ENCODE measurements at places on chromosomes 6 and 20.
A peak's percentile ranks its signal among the peaks of the same experiment; 100 is the strongest.

- DNase-seq, result no peak
Measured at GRCh38 chr6:18154507-18155149, at the start of gene TPMT. TPMT (minus strand) TSS chr6:18155077; CDS start chr6:18149127, 5,950 bp downstream.

- DNase-seq, result no peak
Measured at GRCh38 chr6:25606151-25606550, 45.9 kb upstream of the SCGN start.

DNA sequence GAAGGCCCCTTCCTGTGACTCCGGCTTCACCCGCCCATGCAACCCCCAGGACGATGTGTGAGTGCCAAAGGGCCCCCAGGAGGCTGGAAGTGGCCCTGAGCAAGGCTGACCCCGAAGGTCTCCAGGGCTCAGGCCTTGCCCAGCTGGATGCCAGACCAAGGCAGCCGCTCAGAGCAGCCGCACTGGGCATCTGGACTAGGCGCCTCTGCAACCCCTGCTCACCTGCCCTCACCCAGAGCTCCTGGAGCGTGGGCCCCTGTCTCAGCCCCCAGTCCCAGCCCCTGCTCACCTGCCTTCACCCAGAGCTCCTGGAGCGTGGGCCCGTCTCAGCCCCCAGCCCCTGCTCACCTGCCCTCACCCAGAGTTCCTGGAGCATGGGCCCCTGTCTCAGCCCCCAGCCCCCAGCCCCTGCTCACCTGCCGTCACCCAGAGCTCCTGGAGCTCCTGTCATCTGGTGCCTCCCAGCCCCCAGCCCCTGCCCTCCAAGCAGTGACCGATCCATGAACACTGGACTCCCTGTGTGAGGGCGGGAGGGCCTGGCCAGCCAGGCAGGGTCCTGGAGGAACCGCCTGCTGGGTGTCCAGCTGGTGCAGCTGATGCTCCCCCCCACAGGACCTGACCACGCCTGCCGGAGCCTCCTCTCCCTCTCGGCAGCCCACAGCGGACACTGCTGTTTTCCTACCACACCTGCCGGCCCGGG is 1.1 kb downstream of the SRMS start:
- DNase-seq, result no peak

GRCh38 chr6:85866370-85866730 is 223.7 kb upstream of the SYNCRIP start:
- DNase-seq, result no peak

GRCh38 chr6:41453244-41453643 is 92.9 kb upstream of the FOXP4 start:
- no peak for DNase-seq

GRCh38 chr6:27604986-27605385 is 132.1 kb upstream of the ZNF184 start:
- no peak for DNase-seq

GRCh38 chr20:8254911-8255582 is 123.0 kb downstream of the PLCB1 start:
- no peak for DNase-seq

GRCh38 chr6:142888456-142888855 is 56.5 kb downstream of the HIVEP2 start:
- DNase-seq, result no peak

DNA sequence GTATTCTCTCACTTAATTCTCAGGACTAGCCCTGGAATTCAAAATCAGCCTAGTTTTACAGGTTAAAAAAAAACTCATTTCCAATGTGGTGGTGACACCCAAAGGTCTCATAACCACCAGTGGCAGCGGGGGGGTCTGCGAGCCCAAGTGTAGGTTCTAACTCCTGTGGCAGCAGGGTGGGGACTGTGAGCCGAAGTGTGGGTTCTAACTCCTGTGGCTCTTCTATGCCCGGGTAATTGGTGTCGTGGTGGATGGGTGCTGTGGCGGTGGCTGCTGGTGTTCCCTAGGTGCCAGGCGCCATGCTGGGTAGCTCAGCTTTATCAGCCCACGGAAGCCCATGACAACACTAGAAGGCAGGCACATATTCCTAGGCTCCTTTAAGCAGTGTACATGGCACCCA is 4.9 kb upstream of the ANKRD60 start:
- DNase-seq, result no peak

DNA sequence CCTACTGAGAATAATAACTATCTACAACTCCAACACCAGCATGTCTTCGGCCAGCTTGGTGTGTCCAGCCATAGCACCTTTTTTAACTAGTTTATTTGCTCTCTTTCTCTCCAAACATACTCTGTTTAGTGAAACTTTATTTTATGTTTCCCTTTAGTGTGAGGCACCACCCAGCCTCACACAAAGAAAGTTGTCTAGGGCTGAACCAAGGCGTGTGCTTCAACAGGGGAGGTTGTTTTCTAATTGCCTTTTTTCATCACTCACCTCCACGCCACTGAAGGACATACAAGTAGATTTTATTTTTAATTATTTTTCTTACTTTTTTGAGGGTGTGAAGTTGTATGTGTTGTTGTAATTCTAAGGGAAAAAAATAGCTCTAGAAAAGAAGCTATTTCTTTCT is 125.6 kb upstream of the MARCKS start:
- no peak for DNase-seq

GRCh38 chr6:117504478-117505144 is 22.1 kb downstream of the DCBLD1 start:
- DNase-seq, result no peak

- no peak for DNase-seq
Measured at GRCh38 chr6:136767570-136768309, 24.5 kb downstream of the MAP3K5 start.

DNA sequence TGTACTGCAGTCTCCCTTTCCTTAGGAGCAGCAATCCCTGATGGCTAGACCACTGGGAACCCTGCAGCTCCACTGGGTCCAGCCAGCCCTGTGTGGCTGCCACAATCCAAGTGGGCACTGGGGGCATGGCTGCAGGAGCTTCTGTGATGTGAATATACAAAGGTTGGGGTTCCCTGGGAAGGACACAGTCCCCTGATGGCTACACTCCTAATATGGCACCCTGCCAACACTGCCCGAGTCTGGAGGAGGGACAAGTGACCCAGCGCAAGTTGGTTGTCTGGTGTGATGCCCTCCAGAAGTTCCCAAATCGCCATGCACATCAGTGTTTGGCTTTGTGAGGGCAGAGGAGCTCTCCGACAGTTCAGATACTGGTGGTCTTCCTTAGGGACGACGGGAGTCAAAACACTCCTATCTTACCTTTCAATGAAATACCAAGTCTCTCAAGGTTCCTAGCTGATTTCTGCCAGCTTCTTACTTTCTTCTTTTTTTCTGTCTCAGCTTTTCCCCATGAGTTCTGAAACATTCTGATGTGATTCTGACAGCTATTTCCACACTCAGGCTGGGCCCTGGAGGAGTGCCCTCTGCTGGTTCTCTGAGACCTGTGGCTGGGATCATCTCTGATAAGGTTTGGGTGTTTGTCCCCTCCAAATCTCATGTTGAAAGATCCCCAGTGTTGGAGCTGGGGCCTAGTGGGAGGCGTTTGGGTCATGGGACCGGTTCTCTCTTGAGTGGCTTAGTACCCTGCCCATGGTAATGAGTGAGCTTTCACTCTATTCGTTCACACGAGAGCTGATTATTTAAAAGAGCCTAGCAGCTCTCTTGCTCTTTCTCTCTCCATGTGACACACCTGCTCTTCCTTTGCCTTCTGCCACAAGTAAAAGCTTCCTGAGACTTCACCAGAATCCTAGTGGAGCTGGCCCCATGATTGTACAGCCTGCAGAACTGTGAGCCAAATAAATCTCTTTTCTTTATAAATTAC is 15.5 kb upstream of the ZFP57 start:
- DNase-seq, result no peak

GRCh38 chr6:112188906-112189305 is 65.5 kb downstream of the LAMA4 start:
- DNase-seq, result no peak

GRCh38 chr6:105424175-105424783 is 21.4 kb upstream of the PREP start:
- peak; percentile 39 for DNase-seq

DNA sequence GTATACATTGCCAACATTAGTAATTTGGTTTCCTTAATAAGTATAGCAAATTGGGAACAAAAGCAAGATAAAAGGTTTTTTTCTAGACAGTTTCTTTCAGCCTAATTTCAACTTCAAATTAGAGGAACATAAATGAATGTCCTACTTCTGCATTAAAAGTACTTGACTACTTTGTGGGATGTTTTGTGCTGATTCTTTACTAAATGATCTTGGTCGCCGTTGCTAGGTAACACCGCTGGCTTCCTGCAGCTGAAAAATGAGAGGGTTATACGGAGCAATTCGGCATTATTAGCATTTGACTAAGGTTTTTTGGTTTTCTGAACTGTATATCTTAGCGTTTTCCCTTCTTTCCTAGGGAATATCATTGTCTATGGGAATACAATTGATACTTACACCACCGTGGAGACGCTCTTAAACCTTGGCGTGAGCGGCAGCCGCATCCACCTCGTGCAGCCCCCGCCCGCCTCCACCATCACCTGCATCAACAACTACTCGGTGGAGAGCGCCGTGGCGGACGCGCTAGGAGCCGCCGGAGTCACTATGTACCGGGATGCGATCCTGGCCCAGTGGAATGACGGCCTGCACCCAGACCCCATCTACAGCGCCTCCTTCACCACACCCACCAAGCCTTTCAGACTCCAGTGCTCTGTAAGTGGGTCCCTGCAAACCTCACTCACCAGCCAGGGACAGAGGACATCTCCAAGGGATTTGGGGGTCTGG is 90.9 kb upstream of the INSM1 start:
- no peak for DNase-seq

- no peak for DNase-seq
Measured at GRCh38 chr6:136171231-136171630, 78.9 kb downstream of the MTFR2 start.

DNA sequence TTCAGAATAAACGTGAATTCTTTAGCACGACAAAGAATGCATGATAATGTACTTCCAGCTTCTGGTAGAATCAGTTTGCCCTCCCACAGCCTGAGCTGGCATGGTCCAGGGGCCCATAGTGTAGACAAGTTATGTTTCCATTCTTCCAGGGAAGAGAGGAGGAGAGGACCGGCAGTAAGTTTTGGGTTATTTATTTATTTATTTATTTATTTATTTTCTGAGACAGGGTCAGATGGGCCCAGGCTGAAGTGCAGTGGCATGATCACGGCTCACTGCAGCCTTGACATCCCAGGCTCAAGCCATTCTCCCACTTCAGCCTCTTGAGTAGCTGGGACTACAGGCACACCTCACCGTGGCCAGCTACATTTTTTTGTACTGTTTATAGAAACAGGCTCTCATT is 4.7 kb downstream of the GABRR1 start:
- DNase-seq, result no peak

GRCh38 chr20:63268671-63269439 is 3.8 kb upstream of the ARFGAP1 start:
- DNase-seq, result no peak

- no peak for DNase-seq
Measured at GRCh38 chr6:160329188-160329587, 19.0 kb upstream of the SLC22A3 start.

GRCh38 chr6:41462033-41462432 is 84.1 kb upstream of the FOXP4 start:
- no peak for DNase-seq

- no peak for DNase-seq
Measured at GRCh38 chr6:161266513-161267230, 7.2 kb downstream of the AGPAT4 start.

- DNase-seq, result no peak
Measured at GRCh38 chr6:137995371-137995770, 111.8 kb downstream of the PERP start.

DNA sequence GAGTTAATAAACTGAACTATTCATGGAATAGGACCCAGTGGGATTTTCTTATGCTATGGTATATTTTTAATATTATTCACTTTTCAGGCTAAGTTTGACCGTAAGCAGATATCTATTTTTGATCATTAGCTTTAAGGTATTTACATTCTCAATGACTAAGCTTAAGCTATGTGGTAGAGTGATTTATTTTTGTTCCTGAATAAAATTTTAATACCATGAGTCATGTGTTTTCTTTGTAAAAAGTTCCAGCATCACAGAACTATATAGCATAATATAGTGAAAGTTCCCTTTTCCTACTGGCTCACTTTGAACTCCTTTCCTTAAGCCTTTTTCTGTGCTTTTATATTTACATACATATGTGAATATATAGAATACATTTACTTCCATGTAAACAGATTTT is 75.8 kb downstream of the BCKDHB start:
- no peak for DNase-seq

DNA sequence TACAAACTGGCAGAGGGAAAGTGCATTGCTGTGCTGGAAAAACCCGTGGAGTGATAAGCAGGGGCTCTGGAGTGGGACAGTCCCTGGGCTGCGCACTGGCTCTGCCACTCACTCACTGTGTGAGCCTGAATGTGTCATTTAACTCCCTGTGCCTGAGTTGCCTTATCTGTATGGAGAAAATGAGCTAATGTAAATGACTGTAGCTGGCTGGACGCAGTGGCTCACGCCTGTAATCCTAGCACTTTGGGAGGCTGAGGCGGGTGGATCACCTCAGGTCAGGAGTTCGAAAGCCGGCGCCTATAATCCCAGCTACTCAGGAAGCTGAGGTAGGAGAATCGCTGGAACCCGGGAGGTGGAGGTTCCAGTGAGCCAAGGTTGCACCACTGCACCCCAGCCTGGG is 18.4 kb upstream of the RPN2 start:
- no peak for DNase-seq

DNA sequence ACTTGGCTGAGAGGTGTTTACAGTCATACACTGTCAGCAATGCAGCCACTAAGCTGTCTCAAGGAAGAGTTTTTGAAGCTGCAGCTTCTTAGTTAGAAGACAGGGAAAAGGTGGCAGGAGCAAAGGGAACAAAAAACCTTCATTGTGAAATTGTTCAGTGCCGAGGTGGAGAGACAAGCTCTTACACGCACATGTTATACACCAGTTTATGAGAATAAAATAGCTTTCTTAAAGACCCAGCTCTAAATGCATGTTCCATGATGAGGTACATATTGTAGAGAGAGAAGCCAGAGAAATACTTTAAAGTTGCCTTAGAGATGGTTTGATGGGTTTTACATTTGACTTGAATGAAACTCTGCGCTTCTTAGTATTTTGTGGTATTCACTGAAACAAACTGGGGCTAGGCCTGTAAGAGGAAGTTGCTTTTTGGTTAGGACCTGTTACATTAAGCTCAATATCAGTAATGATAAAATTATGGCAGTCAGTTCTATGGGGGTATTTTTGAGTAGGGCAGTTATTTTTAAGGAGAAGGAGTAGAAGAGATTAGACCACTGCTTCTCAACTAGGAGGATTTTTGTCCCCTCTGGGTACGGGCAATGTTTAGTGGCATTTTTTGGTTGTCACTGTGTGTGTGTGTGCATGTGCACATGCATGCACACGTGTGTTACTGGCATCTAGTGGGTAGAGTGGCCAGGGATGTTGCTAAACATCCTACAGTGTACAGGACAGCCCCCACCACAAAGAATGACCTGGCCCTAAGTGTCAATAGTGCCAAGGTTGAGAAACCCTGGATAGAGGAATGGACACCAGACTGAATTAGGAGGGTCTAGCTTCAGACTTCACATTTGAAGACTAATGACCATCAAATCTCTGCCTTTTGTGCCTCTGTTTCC is 9.8 kb downstream of the NEDD9 start:
- no peak for DNase-seq
